Urothelium cell line (cell line): ENCODE measurements at places on chromosomes 5 and 9.

- DNase-seq = peak; percentile 71
Measured at GRCh38 chr9:73038613-73039012, 85.8 kb upstream of the ALDH1A1 start.

- DNase-seq = peak; percentile 23
Measured at GRCh38 chr9:110842169-110842568, 173.6 kb downstream of the MUSK start.

- no peak for DNase-seq
Measured at GRCh38 chr5:14660833-14661232, 3.7 kb upstream of the OTULIN start.

GRCh38 chr9:95876138-95876444 is 600 bp downstream of the ERCC6L2 start:
- no peak for DNase-seq

DNA sequence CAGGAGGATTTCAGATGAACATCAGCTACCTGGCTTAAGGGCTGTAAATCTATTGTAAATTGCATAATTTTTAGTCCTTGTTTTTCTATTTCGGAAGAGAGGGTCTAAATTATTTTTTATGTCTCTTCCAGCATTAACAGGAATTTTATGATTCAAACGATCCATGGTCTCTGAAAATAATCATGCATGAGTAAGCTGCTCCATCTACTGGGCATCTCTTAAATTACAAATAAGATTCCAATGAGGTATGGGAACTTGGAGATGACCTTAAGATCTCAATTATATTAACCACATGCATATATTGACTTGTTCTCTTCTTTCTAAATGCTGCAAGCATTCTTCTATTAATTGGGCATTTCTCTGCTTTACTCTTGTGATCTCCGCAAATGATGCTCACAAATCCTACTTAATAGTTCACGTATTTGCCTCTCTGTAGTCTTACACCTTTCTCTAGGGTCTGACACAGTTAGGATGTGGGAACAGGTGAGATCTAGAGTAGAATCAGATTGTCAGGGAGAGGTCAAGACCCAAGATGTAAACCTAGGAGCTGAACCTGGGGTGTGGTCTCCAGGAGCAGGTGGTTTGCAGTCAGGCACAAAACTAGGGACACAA is 86.9 kb downstream of the NUDT12 start:
- DNase-seq = peak; percentile 13

DNA sequence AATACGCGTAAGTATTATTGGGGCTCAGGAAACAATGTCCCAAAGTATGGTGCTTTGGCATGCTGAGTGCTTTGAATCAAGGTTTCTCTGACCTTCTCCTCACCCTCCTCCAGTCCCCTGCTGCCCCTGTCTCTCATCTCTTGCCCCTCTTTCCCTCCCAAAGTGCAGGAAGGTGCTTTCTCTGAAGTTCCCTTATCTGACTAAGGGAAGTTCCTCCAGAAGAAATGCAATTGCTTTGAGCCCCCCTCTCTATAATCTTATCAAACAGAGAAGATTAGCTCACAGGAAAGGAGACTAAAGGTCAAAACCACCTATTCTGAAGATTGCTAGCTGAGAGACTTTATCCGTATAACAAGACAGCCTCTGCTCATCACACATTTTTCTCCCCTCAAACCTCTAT is 288.1 kb downstream of the ARL15 start:
- DNase-seq = no peak

DNA sequence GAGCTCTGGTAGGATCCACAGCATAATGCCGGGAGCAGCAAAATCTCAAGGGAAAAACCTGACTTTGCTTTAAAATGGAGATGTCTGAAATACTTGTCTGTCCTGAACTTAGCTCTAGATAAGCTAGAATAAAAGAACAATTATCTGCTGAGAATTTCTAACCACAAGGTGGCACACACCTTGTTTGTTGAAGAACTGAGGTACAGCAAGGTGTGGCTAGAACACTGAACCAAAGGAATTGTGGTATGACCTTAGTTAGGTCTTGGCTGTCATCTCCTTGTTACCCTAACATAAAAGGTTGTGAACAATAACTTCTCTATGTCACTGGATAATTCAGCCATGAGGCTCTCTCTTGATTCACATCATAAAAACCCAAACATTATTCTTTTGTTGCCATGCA is 72.3 kb upstream of the ANXA1 start:
- peak; percentile 29 for DNase-seq

DNA sequence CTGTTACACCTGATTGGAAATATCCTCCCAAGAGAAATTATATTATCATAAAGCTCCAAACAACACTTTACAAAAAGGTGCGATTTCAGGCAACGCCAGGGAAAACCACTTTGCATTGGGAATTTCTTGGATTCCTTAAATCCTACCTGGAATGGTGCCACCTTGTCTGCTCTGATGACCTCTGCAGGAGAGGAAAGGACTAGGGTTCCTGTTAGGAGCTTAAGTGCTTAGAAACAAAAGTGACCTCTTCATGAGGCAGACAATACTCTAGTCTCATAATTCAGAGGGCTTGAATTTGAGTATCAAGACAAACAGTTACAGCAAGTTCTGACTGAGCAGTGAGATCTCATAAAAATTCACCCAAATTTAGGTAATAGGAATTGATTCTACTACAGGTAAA is 33.9 kb upstream of the GLIS3 start:
- DNase-seq = no peak

- DNase-seq = no peak
Measured at GRCh38 chr9:86601697-86602096, 247.5 kb upstream of the TUT7 start.

DNA sequence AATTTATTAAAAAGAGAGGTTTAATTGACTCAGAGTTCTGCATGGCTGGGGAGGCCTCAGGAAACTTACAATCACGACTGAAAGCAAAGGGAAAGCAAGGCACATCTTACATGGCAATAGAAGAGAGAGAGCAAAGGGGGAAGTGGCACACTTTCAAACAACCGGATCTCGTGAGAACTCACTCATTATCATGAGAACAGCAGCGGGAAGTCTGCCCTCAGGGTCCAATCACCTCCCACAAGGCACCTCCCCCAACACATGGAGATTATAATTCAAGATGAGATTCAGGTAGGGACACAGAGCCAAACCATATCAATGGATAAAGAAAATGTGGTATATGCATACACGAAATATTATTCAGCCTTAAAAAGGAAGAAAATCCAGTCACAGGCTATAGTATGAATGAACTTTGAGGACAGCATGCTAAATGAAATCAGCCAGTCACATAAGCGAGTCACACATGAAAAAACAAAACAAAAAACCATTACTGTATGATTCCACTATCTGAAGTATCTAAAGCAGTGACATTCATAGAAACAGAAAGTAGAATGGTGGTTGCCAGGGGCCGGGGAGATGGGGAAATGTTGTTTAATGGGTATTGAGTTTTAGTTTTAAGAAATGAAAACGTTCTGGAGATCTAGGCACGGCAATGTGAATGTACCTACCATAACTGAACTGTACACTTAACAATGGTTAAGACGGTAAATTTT is 83.4 kb upstream of the PCA3 start:
- no peak for DNase-seq

- DNase-seq = no peak
Measured at GRCh38 chr9:16848179-16848578, 22.3 kb downstream of the BNC2 start.

DNA sequence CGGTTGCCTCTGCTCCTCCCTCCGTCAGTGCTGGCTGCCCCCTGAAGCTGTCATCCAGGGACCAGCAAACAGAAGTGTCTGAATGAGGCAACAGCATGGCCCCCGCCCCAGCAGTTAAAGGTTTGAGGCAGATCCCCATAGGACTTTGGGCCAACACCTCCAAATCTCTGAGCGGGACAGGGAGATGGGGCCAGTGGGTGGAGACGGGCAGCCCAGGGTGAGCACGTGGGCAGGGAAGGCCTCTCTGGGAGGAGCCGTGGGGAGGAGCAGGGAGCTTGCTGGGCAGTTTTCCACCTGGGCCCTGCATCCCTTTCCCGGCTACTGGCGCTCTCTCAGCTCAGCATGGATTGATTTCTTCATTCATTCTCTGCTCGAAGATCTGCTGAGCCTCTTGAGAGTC is 39.1 kb upstream of the NOTCH1 start:
- no peak for DNase-seq

DNA sequence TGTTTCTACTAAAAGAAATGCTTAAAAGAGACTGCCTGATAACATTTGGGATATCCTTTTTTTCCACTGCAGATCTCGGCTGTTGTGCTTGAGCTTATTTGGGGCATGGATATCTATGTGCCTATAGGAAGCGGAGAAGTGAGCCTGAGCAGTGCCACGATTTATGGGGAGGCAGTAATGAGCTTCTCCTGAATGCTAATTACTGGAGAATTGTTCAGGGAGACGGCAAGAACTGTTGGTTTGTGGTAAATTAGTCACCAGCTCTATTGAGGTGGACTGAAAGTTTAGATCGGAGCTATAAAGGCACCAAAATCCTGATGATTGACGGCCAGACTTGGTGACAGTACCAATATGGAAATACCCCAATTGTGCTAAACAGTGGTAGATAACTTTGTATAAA is 186.5 kb downstream of the ARHGEF28 start:
- no peak for DNase-seq

GRCh38 chr9:68730570-68731235 is 25.7 kb downstream of the PIP5K1B start:
- DNase-seq = no peak

DNA sequence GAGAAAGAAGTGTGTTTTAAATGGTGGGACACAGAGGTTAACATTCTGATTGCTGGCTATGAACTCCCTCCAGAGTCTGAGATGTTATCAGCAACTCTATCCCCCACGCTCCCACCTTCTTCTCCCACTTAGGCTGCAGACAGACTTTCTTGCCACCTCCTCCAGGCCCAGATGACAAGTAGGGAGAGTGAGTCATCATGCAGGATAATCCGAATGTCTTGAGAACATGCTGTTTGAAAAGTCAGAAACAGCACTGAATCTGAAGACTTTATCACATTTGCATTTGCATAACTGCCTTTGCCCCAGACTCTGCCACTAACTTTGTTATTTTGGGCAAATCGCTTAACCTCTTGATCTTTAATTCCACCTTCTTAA is 139.8 kb downstream of the ESM1 start:
- DNase-seq = peak; percentile 46

GRCh38 chr5:158907856-158908255 is 191.9 kb downstream of the EBF1 start:
- DNase-seq = no peak

GRCh38 chr5:5164163-5164562 is 24.0 kb downstream of the ADAMTS16 start:
- DNase-seq = no peak

DNA sequence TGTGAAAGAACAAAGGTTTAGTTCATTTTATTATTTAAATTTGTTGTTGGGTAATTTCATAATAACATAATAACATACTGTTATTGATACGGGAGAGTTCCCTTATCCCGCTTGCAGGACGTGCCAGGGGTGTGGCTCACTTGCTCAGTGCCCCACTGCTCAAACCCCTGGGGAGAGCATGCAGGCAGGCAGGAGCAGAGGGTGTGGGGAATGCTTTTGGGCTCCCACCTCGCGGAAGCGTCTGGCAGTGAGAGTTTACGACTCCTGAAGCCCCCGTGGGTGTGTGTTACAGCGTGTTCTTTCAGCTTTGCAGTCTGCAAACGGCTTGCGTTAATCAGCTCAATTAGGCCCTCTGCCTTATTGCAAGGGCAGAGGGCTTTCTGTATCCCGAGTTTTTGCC is 675.9 kb downstream of the SEMA5A start:
- DNase-seq = no peak

DNA sequence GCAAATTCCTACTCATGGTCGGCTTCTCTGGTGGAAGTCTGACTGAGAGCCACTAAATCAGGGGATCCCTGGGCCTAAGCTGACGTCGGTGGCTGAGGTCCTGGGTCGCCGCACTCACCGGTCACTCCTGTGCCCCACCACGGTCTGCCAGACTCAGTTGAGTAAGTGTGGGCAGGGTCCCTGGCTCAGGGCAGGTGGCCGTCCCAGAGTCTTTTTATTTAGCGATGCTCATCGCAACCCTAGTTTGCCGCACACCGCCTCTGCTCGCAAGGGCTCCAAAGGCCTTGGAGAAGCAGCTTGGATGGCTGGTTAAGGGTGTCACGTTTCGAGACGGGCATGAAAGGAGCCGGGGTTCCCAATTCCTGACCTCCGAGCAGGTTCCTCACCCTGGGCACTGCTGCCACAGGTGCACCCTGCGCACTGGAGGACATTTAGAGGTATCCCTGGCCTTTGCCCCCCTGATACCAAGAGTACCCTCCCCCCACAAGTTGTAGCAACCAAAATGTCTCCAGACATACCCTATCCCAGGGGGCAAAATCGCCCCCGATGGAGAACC is 59.9 kb downstream of the NSUN2 start:
- DNase-seq = no peak

DNA sequence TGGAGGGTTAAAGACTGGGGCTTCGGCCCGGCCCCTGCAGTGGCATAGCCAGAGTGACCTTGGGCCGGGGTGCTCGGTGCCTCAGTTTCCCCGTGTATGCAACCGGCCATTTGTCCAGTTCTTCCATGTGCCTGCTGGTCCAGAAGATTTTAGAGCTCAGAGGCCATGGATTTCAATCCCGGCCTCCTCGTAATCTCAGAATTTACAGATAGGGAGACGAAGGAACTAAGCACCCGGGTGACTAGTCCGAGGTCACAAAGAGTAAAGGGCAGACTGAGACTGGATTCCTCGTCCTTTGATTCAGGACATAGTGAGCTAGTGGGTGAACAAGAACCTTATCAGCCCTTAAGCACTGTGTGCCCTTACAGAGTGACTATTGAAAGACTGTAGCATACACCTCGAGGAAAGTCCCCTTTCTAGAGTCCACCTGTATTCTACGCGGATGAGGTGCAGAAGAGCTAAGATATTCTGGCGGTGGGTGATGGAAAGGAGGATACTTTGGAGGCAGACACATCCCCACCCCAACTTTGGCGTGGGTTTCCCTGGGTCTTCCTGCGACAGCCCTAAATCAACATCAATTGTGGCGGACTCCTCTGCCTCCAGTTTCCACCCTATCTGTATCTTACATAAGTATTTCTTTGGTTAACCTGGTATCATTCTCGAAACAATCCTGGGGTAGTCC is 597 bp downstream of the SLC31A1 start:
- peak; percentile 9 for DNase-seq

- no peak for DNase-seq
Measured at GRCh38 chr9:98321269-98321668, 65.8 kb upstream of the TBC1D2 start.

DNA sequence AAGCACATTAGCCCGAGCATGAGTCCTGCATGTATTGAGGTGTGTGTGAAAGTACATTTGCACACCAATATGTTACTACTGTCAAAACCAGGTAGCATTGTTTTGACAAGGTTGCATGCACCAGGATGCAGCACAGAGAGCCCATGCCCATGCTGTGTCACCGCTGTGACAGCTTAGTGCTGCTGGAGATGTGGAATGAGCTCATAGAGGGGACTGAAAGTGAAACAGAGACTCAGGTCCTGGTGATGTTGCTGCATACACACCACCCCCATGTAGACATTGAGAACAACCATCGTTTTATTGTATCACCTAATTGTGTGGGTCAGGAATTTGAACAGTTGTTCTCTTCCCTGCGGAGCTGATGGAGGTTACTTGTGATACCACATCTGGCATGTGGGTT is 53.0 kb downstream of the GADD45G start:
- no peak for DNase-seq

GRCh38 chr5:18652404-18653215 is 1018.4 kb downstream of the TAF11L14 start:
- no peak for DNase-seq
